ENCODE measurements at places on chromosomes 16 and 17.

- DNase-seq: no peak
Observed at GRCh38 chr17:43952724-43953666, 745 bp downstream of the PYY start.

- DNase-seq: no peak
Observed at GRCh38 chr16:82046941-82047340, 11.9 kb downstream of the HSD17B2 start.

- DNase-seq: no peak
Observed at GRCh38 chr17:37815536-37815935, 70.7 kb upstream of the HNF1B start.

DNA sequence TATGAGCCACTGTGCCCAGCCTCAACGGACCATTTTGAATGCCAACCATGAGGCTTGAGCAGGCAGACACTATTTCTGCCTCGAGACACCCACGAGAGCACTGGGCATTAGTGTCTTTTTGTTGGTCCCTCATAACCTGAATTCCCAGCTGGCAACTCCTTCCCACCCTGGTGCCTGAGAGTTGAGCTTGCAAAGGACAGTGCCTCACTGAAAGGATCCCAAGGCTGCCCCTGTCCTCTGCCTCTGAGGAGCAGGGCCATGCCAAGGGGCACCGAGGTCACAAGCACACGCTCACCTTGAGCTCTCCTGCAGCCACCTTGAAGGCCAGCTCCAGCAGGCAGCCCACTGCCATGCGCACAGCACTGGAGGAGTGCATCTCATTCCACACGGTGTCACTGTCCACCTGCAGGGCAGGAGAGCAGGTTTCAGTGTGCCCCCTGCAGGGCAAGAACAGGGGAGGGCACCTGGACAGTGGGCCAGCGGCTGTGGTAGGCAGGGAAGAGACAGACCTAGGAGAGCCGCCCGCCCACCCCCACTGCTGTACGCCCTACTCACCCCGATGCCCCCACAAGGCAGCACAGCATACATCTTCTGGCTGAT lies 12.8 kb downstream of the G6PC3 start:
- no peak for DNase-seq

DNA sequence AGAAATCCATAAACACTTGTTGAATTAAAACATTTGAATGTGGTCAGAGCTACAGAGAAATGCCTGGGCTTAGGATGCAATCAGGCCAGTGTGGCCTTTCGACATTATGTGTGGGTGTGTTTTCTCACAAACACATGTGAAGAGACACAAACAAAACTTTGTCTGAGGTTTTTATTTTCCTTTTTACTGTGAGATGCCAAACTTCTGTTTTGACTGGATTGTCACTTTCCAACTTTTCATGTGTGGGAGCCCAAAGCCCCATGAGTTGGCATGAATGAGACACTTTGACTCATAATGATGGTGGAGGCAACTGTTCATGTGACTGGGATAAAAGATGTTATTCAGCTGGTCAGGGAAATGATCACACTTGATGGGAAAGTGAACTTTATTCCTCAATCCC lies 71.9 kb upstream of the GAS7 start:
- DNase-seq: no peak

DNA sequence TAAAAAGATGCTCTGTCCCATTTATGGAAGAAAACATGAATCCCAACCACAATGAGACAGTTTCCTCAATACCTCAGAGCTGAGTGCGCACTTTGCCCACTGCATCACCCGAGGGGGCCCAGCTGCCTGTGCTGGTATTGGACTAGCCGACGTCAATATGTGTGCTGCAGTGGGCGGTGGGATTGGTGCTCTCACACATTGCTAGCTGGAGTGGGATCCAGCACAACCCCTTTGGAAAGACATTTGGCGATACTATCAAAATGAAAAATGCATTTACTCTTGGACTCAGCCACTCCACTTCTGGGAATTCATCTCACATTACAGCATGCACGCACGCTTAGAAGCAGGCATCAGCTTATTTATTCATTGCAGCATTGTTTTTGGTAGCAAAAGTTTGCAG lies 289.2 kb upstream of the FOXF1 start:
- no peak for DNase-seq

DNA sequence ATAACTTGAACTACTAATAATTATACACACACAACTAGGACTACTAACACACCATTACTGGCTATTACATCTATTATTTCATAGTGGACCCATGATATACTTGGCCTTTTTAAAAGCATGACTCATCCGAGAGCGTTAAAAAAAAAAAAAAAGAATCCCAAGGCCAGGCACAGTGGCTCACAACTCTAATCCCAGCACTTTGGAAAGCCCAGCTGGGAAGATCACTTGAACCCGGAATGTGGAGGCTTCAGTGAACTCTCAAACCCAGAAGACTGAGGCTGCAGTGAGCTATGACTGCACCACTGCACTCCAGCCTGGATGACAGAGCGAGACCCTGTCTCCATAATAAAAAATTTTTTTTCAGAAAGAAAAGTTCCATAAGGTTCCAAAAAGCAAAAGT lies 3.1 kb downstream of the GLG1 start:
- no peak for DNase-seq

DNA sequence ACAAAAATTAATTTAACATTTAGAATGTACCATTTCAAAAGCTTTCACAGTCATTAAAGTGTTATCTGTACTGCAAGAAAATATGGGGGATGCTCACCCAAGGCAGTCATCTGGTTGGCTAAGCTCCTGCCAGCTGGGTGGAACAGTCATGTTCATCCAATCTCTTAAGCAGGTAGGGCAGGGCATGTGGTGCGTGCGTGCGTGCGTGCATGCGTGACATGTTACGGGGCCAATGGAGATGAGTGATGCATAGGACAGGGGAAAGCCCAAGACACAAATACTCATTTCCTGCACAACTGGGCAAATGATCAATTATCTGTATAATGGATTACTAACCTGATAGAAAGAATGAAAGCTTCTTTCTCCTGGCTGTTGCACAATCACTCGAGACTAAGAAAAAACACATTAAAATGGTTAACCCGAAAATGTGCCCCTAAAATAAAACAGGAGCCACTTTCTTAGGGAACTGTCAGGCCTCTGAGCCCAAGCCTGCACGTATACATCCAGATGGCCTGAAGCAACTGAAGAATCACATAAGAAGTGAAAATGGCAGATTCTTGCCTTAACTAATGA lies 104.4 kb downstream of the MYO1D start:
- DNase-seq: no peak

- DNase-seq: no peak
Observed at GRCh38 chr17:28216528-28216927, 102.5 kb upstream of the TMEM97 start.

DNA sequence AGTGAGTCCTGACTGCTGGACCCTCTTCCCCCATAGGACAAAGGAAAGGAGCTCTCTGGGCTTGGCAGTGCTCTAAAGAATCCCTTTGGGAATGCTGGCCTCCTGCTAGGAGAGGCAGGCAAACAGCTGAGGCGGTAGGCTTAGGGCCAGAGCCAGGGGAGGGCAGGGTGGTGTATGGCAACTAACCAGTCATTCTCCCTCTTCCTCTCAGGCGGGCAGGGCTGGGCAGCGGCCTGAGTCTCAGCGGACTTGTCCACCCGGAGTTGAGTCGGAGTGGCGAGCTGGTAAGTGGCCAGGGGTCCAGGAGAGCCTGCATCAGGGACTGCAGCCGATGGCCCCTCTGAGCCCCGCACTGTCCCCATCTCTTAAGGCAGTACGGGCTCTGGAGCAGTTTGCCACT lies 4.4 kb downstream of the ACADVL start:
- DNase-seq: no peak

- DNase-seq: no peak
Observed at GRCh38 chr17:33526717-33527116, 233.6 kb upstream of the ASIC2 start.

- no peak for DNase-seq
Observed at GRCh38 chr16:56956076-56956475, 5.7 kb upstream of the CETP start.

- DNase-seq: no peak
Observed at GRCh38 chr16:28279006-28279405, 13.3 kb upstream of the SBK1 start.

DNA sequence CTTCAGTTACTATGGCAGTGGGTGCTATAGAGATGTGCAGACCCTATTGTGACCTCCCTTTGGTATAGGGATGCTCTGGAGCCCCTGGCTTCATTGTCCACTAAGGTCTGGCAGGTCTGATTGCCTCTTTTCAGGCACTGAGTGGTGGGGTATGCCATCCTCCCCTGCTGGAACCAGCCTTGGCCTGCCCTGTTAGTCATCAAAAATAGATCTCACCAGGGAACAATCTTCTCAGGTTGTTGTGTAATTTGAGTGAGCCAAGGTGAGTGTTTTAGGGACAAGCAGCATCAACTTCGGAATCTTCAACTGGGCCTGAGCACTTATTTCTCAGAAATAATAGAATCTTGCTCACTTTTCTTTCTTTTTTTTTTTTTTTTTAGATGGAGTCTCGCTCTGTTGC lies 19.6 kb downstream of the HMOX2 start:
- no peak for DNase-seq

DNA sequence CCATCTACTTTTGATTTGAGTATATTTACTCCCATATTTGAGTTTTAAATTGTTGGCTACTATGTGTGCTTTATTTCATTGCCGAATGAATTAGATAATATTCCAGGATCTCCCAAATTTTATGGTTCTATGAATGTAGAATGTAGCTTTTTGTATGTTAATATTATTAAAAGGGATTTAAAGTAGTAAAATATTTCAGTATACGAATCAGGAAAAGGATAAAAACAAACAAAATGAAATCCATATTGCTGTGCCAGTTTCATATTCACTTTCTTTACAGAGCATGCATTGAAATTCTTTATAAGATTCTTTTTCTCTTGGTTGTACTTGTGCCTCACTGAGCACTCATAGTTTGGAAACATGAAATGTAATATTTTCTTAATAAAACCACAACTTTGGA lies 155.1 kb downstream of the CHD9 start:
- DNase-seq: no peak

- DNase-seq: no peak
Observed at GRCh38 chr16:12141073-12141951, 164.8 kb downstream of the SNX29 start.

Data from lower lobe of right lung (tissue), 2 donors.